ENCODE measurements at places on chromosomes 12 and 14.

DNA sequence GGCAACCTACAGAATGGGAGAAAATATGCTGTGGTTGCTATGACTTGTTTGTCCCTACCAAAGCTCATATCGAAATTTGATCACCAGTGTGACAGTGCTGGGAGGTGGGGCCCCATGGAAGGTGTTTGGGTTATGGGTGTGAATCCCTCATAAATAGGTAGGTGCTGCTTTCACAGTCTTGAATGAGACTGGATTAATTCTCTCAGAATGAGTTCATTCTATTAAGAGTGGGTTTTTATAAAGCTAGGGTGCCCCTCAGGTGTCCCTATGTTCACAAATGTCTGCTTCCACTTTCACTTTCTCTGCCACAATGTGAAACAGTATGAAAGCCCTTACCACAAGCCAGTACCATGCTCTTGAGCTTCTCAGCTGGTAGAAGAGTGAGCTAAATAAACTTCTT, 133.5 kb downstream of the CPNE8 start:
- no peak for DNase-seq

- DNase-seq: no peak
Observed at GRCh38 chr14:69593018-69593677, 18.2 kb upstream of the SUSD6 start.

DNA sequence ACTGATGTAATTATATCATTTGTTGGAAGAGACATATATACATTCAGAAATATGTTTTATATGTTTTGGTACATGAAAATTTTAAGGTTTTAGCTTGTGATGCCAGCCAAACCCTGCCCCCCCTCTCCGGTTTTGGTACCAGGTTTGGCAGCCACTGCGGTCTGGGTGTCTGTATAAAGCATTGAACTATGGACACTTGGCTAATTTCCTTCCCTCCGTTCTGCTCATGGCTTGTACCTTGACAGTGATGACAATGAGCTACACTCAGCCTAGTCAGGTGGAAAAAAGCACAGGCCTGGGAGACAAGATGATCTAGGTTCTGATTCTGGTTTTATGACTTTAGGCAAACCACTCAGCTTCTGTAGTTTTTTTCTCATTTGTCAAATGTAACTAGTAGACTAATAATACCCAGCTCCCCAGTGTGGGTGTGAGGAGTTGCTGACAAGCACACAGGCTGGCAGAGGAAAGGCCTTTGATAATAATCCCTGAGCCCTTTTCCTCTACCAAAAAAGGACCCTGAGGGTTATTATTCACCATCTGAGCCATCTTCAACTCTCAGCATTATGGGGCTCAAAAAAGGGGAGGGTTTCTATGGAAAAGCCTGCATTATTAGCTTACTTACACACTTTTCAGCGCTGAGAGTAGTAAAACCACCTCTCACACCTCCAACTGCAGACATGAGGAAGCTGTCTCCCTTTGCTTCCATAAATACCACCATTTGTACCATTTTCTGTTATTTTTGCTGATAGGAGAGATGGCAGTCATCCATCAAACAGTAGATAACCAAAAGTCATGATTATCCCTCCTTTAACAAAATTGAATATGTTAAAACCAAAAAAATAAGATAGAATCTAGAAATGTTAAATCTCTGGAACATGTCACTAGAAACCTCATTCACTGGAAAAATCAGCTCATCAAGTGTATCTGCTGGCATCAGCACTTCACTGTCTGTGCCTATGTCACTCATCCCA, 76.3 kb upstream of the PSMC1 start:
- DNase-seq: no peak

- no peak for DNase-seq
Observed at GRCh38 chr12:14678547-14679150, 17.8 kb downstream of the GUCY2C start.

DNA sequence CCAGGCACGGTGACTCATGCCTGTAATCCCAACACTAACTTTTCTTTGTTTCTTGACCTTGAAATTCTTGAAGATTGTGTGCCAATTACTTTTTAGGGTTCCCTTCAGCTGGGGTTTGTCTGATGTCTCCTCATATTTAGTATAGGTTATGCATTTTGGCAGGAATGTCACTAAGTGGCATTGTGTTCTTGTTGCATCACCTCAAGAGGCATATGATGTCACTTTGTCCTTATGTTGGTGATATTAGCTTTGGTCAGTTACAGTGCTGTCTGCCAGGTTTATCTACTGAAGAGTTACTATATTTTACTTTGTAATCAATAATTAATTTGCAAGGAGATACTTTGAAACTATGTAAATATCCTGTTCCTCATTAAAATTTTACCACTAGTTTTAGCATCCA, 61.0 kb upstream of the BTG1 start:
- no peak for DNase-seq

Measured in stimulated activated CD4-positive, alpha-beta T cell treated with anti-CD3 and anti-CD28 coated beads, Interleukin-1b, Interleukin-23, amount 100 ng/mL, for 24 hours (primary cell).